EL (cell line): ENCODE measurements at places on chromosomes 3 and 15.

GRCh38 chr3:159732172-159733111 is 256.2 kb upstream of the IL12A start:
- peak; percentile 95 for DNase-seq

- DNase-seq: peak; percentile 45
These were observed at the start of gene P2RY1 for GRCh38 chr3:152834776-152835600. P2RY1 (plus strand) TSS chr3:152835131; CDS start chr3:152835783, 652 bp downstream.

- no peak for DNase-seq
These were observed 45.4 kb downstream of the HEG1 start for GRCh38 chr3:125010393-125010792.

- no peak for DNase-seq
These were observed 1027.3 kb downstream of the TUSC7 start for GRCh38 chr3:117736846-117737245.
